ENCODE measurements at places on chromosomes 1 and 21. TPM values are rescaled to one million over a fixed set of nuclear protein-coding genes. Genes with fewer than 3 reads are reported as not detected.

GRCh38 chr1:65527707-65528503 lies 107.4 kb downstream of the LEPR start:
- no peak for DNase-seq
- H3K36me3 ChIP-seq, result no peaks in the 10 kb centered on the region
- H3K4me3 ChIP-seq, result no peak overlapping the region
- peaks cover 7% of the 10 kb centered on the region for H3K4me1 ChIP-seq
- H3K27me3 ChIP-seq, result peaks cover 34% of the 10 kb centered on the region

DNA sequence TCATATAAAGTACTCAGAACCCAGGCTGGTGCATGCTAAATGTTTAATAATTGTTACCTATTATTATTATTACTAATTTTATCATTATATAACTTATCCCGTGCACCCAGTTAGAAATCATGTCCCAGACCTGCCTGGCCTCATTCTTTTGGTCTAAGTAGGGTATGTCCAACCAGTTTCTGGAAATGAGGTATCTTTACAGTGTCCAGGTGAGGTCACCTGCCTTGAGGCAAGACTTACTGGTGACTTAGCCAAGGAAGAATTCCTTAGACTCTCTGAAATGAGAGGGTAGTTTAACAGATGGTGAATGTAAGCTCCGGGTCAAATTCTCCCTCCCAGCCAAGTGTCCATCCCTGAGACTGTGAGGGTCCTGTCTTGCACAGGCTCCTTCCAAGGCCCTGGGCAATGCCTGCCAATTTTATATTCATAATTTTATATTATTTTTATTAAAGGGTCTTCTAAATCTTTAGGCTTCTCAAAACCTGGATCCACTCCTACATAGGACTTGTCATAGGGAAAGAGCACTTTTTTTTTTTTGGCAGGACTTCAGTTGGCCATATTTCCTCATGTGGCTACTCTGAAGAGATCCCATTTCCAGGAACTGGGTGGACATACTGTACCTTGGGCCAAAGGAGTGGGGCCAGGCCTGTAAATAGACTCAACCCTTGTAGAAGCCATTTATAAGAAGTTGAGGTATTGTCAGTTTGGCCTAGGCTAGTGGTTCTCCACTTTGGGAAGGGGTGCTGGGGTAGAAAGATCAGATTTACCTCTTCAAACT lies 96.7 kb upstream of the KCNA3 start:
- no peak overlapping the region for H3K27ac ChIP-seq
- H3K36me3 ChIP-seq, result no peaks in the 10 kb centered on the region
- peaks cover 2% of the 10 kb centered on the region for H3K27me3 ChIP-seq
- DNase-seq, result no peak
- H3K4me1 ChIP-seq, result no peaks in the 10 kb centered on the region

DNA sequence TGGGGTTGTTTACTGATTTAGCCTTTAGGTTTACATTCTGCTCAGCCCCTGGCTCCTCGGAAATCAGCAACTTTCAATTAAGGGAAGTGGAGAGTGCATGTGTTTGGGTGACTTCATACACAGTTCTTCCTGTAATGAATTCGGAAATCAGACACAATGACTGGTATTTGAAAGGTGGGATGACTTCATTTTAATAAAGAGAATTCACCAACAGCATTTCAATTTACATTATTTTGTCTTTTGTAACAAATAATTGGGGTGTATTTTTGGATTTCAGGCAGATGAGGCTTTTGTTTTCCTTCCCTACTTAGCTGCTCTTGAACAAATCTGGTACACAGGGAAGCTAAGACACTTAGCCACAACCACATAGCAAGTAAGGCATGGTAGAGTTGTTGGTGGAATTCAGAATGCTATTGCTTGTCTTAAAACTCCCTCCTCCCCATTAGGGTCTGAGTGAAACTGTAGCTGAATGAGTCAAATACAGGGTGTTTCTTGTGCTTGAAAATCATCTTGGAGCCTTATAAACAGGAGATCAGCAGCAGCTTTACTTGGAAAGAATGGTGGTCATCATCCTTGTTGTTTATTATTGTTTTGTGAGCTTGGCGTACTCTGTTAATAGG lies 917 bp downstream of the STX12 start:
- peak overlapping the region; percentile 95 for H3K27ac ChIP-seq
- no peaks in the 10 kb centered on the region for H3K27me3 ChIP-seq
- peaks cover 4% of the 10 kb centered on the region for H3K36me3 ChIP-seq

GRCh38 chr1:39944410-39945112 lies 10.4 kb upstream of the MFSD2A start:
- peaks cover 6% of the 10 kb centered on the region for H3K4me1 ChIP-seq
- H3K36me3 ChIP-seq, result no peaks in the 10 kb centered on the region
- H3K27me3 ChIP-seq, result peaks cover 3% of the 10 kb centered on the region
- no peak overlapping the region for H3K27ac ChIP-seq
- DNase-seq, result no peak
- no peak overlapping the region for H3K4me3 ChIP-seq

DNA sequence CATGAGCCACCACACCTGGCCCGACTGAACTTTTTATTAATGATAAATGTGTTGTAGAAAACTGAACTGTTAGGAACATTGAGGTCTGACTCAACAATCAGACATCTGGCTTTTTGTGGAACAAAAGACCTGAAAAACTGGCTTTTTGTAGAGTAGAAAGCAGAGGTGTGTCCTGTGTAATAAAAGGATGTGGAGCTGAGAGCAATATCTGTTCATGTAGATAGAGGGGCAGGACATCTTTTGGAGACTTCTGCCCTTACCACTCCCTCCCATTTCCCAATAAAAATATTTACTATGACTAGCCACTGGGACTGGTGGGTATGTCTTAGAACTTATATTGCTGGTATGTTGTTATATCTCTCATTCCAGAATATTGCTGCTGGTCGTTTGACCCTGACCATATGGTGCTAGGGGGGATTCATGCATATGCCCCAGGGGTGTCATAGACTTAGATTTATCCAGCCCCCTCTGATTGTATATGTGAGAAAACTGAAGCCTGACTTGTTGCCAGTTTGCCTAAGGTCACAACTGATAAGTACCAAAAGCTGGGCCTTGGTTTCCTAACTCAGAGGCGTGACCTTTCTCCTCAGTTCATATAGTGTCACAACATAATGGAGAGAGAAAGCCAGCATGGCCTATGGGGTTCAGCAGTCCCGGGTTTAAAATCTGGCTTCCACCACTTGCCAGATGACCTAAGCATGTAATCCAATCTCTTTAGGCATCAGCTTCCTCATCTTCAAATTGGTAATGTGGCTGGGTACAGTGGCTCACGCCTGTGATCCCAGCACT lies 33.5 kb upstream of the PIGV start:
- H3K27ac ChIP-seq, result peak overlapping the region; percentile 63
- no peak for DNase-seq
- no peak overlapping the region for H3K4me3 ChIP-seq
- peaks cover 61% of the 10 kb centered on the region for H3K4me1 ChIP-seq
- peaks cover 56% of the 10 kb centered on the region for H3K36me3 ChIP-seq

- no peak for DNase-seq
- no peaks in the 10 kb centered on the region for H3K4me1 ChIP-seq
- H3K27ac ChIP-seq, result no peak overlapping the region
- no peaks in the 10 kb centered on the region for H3K36me3 ChIP-seq
- no peak overlapping the region for H3K4me3 ChIP-seq
Measured at GRCh38 chr21:45506836-45507522, 35.3 kb downstream of the SLC19A1 start.

The C1QA gene
- not detected for total RNA-seq

The LAPTM5 gene
- total RNA-seq, result 237 TPM

The SDC3 gene
- 0.04 TPM for total RNA-seq

The PTPRU gene
- 0.56 TPM for total RNA-seq

The TMOD4 gene
- 1.9 TPM for total RNA-seq

The PTPN22 gene
- 54.0 TPM for total RNA-seq

The THEMIS2 gene
- 16.0 TPM for total RNA-seq

The ADGRB2 gene
- total RNA-seq, result 0.54 TPM

The PRKCZ gene
- total RNA-seq, result 15.4 TPM

The B3GALT2 gene
- total RNA-seq, result not detected
